ENCODE measurements at places on chromosomes 4 and X. TPM values are rescaled to one million over a fixed set of nuclear protein-coding genes. Genes with fewer than 3 reads are reported as not detected.

RIBC1 gene
- 0.67 TPM for total RNA-seq

NLRP2B gene
- total RNA-seq = not detected

DNA sequence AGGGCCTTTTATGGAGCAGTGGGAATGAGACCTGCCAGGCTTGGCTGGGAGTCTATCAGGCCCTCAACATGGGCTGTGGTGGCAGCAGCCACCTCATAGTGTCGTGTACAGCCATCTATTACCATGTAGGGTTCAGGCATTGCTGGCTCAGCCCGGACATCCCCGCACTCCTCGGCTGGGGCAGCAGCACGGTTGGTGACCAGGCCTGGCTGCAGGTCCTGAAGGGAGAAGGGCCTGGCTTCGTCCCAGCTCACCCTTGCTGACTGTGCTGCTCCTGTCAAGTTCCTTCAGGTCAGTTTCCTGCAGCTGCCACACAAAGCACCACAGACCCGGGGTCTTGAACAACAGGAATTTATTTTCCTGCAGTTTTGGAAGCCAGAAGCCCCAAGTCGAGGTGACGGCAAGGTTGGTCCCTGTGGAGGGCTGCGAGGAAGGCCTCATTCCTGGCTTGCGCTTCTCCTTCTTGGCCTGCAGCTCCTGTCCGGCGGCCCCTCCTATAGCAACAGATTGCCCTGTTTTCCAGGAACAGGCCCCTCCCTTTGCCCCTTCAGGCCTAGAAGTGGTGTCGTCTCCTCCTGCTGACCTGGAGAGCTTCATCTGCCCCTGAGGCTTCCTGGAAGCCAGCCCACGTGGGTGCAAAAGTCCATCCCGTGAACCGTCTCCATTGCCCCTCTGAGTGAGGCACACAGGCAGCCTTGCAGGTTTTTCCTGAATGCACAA is 25.2 kb upstream of the SORCS2 start:
- H3K4me3 ChIP-seq = no peak overlapping the region
- H3K27ac ChIP-seq = no peak overlapping the region
- H3K27me3 ChIP-seq = no peaks in the 10 kb centered on the region
- no peak for DNase-seq
- no peaks in the 10 kb centered on the region for H3K36me3 ChIP-seq
- H3K4me1 ChIP-seq = no peaks in the 10 kb centered on the region

DNA sequence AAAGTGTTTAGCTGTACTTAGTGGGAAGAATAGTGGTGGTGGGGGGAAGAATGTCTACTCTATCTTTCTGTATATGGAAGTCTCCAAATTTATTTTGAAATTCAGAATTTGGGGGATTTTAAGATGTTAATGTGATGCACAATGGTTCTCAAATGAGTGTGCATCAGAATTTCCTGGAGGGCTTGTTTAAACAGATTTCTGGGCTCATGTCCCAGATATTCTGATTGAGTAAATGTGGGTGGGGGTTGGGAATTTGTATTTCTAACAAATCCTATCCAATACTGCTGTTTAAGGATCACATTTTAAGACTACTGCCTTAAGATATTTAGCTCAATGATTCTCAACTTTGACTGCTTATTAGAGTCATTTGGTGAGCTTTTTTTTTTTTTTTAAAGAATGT is 15.1 kb upstream of the INTS6L start:
- H3K4me1 ChIP-seq = peaks cover 2% of the 10 kb centered on the region
- H3K36me3 ChIP-seq = no peaks in the 10 kb centered on the region
- H3K27ac ChIP-seq = no peak overlapping the region
- no peak for DNase-seq

DNA sequence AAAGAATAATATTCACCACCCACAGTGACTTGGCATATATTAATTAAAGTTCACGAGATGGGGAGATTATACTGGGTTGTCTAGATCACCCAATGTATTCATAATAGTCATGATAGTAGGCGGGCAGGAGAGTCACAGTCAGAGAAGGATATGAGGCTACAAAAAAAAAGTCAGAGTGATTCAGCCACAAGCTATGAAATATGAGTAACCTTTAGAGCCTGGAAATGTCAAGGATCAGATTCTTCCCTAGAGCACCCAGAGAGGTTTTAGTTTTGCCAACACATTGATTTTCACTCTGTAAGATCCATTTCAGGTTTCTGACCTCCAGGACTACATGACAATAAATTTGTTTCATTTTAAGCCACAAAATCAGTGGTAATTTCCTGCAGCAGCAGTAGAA is 501.9 kb downstream of the GABRG1 start:
- no peaks in the 10 kb centered on the region for H3K4me1 ChIP-seq
- no peak overlapping the region for H3K27ac ChIP-seq
- DNase-seq = no peak
- H3K4me3 ChIP-seq = no peak overlapping the region
- no peaks in the 10 kb centered on the region for H3K27me3 ChIP-seq

DNA sequence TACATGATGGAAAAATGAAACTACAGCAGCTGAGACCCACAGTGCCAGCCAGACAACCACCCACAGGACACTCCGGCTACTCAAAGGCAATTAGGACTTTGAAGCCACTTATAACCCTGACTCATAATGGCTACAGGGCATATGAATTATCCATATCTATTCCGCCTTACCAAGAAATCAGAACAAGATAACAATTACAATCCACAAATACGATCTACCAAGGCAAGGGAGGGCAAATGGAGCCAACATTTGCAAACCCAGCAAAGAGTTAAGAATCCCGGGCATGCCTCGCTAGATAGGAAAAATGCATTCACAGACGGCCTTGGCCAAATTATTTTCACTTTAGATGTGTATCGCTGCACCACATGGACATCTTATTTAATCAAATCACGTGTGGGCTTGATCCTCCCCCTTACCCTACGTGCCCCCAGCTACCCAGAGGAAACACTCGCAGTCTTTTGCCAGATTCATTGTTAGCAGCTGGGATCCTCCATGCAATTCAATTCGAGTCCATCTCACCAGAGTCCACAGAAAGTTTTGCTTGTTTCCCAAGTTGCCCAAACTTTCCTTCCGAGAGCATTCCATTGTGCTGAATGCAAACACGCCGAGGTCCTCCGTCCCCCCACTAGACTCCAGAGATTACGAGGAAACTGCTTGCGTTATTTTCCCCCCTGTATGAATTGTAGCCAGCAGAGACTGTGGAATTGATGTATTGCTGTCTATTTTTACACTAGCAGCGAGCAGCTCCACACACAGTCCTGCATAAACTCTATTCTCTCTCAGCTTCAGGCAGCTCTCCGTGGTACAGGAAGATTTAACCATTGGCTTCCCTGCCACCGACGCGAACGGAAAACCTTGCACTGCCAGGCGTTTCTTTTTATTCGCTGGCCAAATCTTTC is 1.2 kb downstream of the PPARGC1A start:
- no peak overlapping the region for H3K27ac ChIP-seq
- no peaks in the 10 kb centered on the region for H3K36me3 ChIP-seq
- H3K4me1 ChIP-seq = peaks cover 21% of the 10 kb centered on the region
- H3K27me3 ChIP-seq = peaks cover 27% of the 10 kb centered on the region
- DNase-seq = no peak
- H3K4me3 ChIP-seq = no peak overlapping the region

Data from activated naive CD4-positive, alpha-beta T cell treated with anti-CD3 and anti-CD28 coated beads for 36 hours (primary cell).